H4 (cell line): ENCODE measurements at places on chromosomes 7 and 10.
A peak's percentile ranks its signal among the peaks of the same experiment; 100 is the strongest.

DNA sequence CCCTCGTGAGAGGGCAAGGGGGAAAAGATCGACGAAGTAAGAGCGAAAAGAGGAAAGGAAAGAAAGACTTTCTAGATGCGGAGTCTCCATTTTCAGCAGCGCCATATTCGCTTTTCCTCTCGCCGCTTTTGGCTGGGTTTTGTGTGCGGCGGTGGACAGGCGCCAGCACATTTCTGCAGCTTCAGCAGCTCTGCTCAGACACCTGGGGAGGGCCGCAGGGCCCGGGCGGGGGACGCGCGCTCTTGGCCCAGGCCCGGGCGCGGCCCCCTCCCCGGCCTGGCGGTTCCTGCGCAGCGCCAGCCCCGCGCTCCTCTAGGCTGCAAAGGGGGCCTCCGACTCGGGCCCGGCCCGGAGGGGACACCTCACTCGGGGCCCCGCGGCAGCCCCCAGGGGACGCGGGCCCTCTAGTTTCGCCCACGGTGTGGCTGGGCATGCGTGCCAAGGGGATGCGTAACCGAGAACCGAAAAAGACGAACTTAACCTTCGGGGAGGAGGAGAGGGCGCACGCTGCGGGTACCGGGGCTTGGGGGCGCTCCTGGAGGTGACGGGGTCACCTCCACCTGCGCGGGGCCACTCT is 34.5 kb upstream of the EBLN1 start:
- DNase-seq, result no peak

DNA sequence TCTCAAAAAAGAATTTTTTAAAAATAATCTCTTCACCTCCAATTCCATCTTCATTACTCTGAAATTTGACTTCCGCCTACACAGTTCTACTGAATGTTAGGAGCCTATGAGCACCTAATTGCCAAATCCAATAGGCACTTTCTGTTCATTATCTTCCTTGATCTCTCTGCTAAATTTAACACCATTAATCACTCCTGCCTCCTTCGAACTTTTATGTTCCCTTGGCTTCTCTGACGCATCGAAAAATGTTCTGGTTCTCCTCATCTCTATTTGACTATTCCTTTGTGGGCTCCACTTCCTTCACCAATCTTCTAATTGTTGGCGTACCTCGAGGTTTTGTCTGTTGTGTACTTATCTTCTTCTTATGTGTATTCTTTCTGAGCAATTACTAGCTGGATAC is 87.3 kb downstream of the MTPN start:
- no peak for DNase-seq

GRCh38 chr7:35848725-35849124 is 47.9 kb downstream of the SEPTIN7 start:
- no peak for DNase-seq

DNA sequence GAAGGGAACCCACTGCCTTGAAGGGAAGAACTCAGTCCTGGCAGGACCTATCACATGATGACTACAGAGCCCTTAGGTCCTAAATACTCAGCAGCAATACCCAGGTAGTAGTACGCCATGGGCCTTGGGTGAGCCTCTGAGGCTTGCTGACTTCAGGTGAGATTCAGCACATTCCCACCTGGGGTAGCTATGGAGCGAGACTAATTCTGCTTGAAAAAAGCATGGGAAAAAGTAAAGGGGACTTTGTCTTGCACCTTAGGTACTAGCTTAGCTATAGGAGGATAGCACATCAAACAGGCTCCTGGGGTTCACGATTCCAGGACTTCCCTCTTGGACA is 98.2 kb upstream of the MEOX2 start:
- no peak for DNase-seq

- no peak for DNase-seq
Observed at GRCh38 chr7:139034855-139035585, 822 bp downstream of the ZC3HAV1L start.

DNA sequence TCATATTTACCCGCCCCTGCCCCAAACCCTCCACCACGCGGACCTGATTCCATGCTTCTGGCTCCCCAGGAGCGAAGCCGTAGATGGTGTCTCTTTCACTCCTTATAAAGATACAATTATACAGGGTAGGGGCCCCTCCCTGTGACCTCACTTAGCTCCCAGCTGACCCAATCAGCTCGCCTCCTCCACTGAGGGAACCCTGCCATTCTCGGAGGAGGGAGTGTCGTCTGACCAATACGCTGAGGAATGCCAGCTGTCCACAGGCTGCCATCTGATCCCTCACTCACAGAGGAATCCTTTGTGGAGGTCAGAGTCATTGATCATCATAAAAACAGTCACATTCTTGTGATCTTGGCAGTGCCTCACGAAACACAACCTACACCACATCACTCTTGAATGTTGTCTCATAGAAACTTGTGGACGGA is 67.5 kb upstream of the INSIG1 start:
- peak; percentile 99 for DNase-seq

DNA sequence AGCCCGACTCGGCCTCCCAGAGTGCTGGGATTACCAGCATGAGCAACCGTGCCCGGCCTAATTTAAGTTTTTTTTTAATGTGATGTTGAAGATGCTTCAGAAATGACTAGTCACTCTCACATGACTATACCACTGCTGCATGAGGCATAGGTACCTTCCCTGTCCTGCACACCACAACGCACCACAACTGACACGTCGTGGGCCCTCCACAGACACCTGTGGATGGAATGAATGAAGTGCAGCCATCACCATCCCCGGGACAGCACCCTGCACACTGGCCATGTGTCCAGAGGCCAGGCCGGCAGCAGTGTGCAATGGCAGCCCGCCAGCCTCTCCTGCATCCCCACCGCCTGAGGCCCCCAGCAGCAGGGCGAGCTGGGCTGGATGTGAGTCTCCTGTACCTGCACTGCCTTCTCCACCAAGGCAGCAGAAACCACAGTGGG is 55.1 kb downstream of the VOPP1 start:
- DNase-seq, result no peak

DNA sequence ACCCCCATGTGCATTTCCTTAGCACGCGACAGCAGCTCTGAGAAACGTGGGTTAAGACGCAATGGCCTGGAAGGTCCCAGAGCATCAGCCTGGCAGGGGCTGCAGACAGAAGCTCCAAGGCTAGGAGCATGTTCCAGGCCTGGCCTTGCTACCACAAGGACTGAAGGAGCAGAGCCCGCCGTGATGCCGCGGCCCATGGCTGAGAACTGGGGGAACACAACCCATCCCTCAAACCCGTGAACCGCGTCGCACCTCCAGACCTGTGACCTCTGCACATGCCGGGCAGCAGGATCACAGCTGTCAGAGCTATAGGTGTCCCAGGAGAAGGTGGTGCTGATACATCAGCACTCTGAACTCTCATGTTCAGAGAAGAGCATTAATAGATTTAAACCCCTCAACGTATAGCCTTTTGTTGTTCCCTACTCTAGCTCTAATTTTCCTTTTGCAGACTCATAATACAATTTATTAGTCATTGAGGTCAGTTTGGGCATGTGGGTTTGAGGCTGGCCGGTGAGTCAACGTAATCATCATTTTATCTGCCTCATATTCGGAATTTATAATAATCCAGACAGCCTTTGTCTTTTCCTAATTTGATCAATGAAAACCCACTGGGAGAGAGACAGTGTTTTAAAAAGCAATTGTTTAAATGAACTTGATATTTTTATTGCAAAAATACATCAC is 222.5 kb upstream of the TCERG1L start:
- no peak for DNase-seq

GRCh38 chr10:11404901-11405300 is 206.5 kb downstream of the USP6NL start:
- DNase-seq, result no peak

DNA sequence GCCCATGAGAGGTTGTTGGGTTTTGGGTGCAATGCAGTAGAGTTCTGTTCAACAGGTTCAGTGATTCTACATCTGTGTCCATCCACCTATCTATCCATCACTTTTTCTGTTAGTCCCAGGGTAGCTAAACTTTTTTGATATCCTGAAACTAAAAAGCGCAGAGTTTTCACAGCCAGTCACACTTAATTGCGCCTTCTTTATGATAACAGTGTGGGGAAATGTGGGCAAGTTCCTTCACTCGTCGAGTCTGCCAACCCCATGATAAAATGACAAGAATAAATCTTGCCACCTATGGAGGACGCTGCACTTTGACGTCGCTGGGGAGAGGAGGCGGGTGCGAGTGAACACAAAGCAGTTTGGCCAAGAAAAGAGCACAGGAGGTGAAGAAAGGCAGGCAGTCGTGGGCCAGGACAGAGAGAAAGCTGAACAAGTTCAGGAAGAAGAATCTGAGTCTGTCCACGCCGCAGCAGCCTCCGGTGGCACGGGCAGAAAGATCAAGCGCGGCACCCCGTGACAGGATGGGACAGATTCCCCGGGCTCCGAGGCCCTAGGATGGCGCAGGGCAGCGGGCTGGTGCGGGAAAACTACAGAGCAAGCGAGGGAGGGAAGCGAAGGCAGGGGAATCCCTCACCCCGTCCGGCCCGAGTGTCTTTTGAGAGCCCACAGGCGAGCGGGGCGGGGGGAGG is 9.2 kb downstream of the SP8 start:
- DNase-seq, result no peak

DNA sequence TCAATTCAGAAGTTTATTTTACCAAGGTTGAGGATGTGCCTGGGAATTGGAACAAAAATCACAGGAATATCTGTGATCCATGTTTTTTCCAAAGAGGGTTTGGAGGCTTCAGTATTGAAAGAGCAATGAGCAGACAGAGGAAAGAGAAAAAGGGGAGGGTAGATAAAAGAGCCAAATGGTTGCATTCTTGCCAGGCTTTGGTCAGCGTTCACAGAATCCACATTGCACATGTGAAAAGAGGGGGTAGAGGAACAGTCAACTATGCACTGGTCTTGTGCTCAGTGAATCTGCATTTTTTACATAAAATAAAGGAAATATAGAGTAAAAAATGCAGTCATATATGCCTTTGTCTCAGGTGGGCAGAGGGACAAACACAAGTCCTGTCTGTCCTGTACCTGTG is 20.6 kb upstream of the ERCC6 start:
- DNase-seq, result no peak

DNA sequence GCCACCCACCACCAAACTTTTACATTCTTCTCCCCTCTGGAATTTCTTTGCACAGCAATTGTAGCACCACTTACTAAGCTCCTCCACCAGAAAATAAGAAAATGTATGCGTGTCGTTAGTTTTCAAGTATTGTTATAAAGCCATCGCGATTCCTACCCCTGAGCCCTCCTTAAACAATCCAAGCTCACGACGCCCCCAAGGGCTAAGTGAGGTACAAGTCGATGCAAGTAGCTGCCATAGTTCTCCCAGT is 1.3 kb downstream of the FRAT2 start:
- DNase-seq, result peak; percentile 37

DNA sequence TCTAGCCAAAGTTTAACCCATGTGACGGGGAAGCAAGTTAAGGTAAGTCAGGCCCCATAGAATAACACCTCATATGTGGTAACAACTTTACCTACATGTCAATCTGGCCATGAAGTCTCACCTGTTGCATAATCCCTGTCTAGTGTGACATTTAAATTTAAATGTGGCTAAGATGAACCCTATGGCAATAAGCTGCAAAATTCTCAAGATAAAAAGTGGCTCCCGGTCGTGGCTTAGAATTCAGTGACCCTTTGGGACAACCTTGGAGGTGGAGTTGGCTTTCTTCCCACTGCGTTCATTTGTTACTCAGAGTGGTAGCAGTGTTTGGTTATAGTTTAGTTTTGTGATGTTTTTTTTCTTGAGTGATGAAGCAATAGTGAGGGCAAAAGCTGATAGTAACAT is 90.6 kb downstream of the ARID5B start:
- peak; percentile 56 for DNase-seq

GRCh38 chr7:30702200-30702599 is 19.9 kb upstream of the CRHR2 start:
- no peak for DNase-seq
